ENCODE measurements at places on chromosomes 13 and 19.

DNA sequence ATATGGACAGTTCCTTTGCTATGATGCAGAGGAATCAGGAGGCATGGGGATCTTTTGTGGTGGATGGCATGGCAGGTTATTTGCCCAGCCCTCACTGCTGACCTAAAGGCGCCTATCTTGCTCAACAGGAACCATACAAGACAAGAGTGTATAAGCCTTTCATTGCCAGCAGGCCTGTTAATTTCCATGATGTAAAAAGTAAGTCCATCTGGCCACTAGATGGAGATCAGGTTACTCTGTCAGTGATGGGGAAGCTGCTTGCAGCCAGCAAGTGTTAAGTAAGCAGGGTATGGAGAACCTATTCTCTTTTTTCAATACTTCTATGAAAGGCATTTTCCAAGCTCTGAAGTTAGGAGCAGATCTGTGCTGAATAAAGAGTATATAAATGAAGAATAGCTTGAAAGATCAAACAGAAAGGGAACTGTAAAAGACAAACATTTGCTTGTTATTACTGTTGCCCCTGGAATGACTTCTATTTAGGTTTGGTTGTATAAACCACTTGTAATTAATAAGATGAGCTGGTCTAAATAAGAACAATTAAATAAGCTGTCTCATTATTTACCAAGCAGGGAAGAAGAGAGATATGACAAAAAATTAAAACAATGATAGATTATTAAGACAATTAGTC is 210.9 kb downstream of the RGCC start:
- no peak for DNase-seq

DNA sequence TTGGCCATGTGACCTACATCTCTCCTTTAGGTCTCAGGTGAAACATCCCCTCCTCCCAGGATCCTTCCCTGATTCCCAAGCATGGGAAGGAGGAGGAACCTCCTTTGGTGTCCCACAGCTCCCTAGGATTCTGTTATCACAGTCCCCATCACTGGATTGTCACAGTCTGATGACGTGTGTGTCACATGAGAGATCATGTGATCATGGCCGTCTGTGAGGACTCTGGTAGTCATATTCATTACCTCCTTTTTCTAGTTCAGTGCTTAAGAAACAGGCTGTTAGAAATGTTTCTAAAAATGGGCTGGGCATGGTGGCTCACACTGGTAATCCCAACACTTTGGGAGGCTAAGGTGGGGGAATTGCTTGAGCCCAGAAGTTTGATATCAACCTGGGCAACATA is 3.0 kb downstream of the DHX34 start:
- DNase-seq = no peak

DNA sequence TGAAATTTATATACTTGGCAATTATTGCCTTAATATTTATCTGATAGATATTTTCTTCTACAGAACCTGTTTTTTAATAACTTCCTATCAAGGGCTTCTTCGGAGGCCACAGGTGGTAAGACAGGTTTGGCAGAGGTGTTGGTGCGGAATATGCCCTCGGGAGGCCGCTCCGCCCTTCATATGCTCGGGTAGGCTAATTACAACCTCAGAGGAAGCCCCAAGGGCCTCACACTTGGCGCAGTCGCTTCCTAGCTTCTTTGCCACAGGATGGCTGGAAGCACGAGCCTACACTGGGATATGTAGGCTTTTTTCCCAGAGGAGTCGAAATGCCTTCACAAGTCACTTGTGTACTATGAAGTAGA is 68.8 kb downstream of the LMO7 start:
- no peak for DNase-seq

DNA sequence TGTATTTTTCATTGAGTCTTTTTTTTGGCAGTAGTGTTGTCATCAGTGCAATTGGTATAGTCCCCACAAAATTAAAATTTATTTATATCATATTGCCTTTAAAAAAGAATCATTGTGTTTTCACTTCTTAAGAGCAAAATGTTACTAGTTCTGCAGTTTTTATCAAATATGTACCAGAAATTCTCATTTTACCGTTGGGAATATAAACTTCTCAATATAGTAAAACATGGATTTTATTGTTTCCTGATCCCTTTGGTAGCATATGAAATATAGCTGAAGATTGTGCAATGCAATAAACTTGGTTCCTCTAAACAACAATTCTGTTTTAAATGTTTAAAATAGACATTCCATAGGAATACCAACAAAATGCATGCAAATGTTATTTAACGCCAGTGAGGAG is 306.5 kb upstream of the PCDH20 start:
- DNase-seq = no peak

DNA sequence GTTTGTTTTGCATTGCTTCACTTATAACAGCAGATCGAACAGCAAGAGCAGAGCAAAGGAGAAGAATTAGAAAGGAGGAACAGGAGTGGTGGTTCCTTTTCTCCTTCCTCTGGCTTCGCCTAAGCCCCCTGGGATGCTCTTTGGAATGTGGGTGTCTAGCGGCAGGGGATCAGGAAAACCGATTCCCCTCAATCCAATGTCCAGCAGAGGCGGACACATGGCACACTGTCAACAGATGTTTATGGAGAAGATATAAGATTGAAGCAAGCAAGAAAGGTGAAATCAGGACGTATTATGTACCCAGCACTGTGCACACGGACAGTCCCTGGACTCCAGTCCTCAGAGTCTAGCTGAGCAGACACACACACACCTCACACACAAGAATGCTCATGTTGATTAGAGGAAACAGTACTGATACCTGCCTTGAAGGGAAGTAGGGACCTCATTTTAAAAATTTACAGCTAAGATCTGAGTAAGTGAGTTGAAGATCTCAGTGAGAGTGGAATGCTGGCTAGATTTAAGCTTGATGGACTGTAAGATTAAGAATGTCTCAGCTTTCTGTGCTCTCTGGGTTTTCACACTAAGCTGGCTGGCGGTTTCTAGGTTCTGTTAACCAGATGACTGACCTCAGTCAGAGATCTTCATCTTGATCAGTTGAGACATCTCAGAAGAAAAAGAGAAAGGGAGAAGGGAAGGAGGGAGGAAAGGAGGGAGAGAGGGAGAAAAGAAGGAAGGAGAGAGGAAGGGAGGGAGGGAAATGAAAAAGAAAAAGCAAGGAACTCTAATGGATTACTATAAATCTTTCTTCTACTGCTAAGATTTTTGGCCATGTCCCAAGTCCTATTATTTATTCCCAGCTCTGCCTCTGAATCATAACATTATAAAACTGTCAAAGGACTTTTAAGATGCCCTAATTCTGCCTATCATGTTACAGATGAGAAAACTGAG is 44.8 kb downstream of the FLT1 start:
- no peak for DNase-seq

DNA sequence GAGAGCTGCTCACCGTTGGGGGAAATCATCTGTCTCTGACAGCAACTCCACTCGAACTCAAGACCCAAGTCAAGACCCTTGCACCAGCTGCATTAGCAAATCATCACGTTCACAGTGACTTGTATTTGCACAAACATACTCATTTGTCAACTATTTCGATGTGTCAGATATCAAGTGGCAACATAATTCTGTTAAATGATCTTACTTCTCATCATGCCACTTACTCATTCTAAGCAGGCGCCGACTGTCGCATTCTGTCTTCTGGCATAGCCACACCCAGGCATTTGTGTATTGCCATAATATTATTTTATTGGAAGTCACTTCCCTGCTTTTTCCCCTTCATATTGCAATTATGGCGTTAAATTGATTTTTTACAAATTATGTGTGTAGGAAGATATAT is 23.0 kb upstream of the ATP1A3 start:
- DNase-seq = no peak

DNA sequence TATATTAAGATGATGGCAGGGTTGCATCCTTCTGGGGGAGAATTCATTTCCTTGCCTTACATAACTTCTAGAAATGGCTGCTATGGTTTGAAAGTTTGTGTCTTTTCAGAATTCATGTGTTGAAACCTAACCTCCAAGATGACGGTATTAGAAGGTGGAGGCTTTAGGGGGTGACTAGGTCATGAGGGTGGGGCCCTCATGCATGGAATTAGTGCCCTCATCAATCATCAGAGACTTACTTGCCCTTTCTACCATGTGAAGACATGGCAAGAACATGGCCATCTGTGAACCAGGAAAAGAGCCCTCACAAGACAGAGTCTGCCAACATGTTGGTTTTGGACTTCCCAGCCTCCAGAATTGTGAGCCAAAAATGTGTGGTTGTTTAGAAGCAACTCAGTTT is 14.8 kb upstream of the FCER2 start:
- no peak for DNase-seq

- DNase-seq = no peak
Measured at GRCh38 chr13:97856304-97856675, 97.2 kb upstream of the IPO5 start.

GRCh38 chr13:97205982-97206381 is 16.2 kb upstream of the MBNL2 start:
- no peak for DNase-seq

DNA sequence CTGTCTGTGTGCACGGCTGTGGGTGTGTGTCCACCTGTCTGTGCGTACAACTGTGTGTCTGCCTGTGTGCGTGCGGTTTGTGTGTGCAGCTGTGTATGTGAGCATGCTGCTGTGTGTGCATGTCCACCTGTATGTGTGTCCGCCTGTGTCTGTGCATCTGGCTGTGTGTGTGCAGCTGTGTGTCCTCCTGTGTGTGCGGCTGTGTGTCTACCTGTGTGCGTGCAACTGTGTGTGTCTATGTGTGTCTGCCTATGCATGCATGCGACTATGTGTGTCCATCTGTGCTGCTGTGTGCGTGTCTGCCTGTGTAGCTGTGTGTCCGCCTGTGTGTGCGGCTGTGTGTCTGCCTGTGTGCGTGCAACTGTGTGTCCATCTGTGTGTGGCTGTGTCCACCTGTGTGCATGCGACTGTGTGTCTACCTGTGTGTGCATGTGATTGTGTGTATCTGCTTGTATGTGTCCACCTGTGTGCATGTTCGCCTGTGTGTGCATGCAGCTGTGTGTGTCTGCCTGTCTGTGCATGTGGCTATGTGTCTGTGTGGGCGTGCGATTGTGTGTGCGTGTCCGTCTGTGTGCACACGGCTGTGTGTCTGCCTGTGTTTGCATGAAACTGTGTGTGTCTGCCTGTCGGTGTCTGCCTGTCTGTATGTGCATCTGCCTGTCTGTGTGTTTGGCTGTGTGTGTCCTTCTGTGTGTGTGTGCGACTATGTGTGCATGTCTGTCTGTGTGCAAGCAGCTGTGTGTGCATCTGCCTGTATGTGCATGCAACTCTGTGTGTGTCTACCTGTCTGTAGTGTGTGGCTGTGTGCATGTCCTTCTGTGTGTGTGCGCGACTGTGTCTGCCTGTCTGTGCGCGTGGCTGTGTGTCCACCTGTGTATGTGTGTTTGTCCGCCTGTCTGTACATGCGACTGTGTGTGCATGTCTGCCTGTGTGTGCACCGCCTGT is 57.1 kb upstream of the C13orf46 start:
- no peak for DNase-seq
